ENCODE measurements at places on chromosomes 13 and 19.

GRCh38 chr13:106524108-106524507, 11.4 kb downstream of the EFNB2 start:
- no peak for DNase-seq

DNA sequence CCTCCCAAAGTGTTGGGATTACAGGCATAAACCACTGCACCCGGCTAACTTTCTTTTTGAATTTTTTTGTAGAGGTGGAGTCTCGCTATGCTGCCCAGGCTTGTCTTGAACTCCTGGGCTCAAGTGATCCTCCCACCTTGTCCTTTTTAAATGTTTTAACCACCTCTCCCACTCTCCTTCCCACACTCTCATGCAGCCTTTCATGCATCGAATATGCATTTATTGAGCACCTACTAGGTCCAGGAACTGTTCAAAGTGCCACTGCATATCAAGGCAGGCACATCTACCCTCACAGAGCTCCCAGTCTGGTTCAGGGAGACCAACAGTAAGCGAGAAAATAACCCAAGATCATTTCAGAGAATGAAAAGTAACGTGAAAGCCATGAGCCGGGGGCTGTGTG, 1.2 kb downstream of the TICAM1 start:
- no peak for DNase-seq

GRCh38 chr19:1274081-1274851, 1.1 kb upstream of the FAM174C start:
- DNase-seq, result no peak

GRCh38 chr13:106686163-106686562, 118.2 kb upstream of the ARGLU1 start:
- DNase-seq, result no peak

GRCh38 chr19:20247016-20247683, 80.1 kb downstream of the ZNF486 start:
- DNase-seq, result no peak

GRCh38 chr13:78241278-78241919, 322.8 kb upstream of the EDNRB start:
- no peak for DNase-seq

DNA sequence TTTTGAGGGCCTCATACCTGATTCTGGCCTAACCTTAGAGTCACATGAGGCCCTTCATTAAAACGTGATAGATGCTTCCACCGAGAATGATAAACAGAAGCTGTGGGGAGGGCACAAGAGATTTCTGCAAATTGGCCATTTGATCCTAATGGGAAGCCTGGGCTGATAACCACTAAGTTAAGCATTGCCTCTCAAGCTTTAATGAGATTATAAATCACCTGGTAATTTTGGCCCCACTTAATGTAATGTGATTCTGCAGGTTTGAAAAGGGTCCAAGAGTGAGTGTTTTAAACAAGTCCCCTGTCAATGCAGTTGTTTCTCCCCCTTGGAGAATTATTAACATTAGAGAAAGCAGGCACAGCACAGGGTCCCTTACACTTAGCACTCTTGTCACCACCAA, 42.0 kb downstream of the ZNF486 start:
- no peak for DNase-seq

GRCh38 chr19:15178629-15179308, 22.0 kb downstream of the NOTCH3 start:
- no peak for DNase-seq

GRCh38 chr13:51733374-51734298, 70.3 kb downstream of the DHRS12 start:
- no peak for DNase-seq

GRCh38 chr19:19151418-19151817, 13.1 kb upstream of the TMEM161A start:
- no peak for DNase-seq

DNA sequence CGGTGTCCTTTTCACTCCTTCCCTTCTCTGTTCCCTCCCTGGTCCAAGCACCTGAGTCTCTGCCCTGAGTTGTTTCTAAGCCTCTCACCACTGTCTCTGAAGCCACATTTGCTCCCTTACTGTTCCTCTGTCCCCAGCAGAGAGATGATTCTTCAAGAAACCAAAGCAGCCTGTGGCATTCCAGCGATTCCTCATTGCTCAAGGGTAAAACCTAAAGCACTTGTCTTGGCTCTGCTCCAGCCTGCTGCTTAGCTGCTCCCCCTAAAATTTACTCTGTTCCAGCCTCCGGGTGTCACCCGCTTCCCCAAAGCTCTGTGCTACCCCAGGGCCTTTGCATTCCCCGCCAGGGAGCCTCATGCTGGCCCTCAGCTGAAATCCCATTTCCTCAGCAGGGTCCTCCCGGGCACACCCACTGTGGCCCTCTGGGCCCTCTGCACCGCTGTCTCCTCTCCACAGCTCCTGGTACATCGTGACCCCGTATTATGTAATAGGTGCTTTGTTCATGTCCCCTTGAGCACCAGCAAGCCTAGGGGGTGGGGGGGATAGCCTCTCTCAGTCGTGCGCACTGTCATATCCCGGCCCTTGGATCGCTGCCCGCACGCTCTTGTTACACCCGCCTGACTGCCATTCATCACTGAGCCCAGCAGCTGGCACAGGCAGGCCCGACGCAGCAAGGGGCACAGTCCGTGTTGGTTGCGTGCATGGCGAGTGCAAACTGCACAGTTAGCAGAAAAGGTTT, 15.8 kb downstream of the TECR start:
- no peak for DNase-seq

GRCh38 chr13:28140433-28141125, 2.2 kb downstream of the PAN3 start:
- no peak for DNase-seq

DNA sequence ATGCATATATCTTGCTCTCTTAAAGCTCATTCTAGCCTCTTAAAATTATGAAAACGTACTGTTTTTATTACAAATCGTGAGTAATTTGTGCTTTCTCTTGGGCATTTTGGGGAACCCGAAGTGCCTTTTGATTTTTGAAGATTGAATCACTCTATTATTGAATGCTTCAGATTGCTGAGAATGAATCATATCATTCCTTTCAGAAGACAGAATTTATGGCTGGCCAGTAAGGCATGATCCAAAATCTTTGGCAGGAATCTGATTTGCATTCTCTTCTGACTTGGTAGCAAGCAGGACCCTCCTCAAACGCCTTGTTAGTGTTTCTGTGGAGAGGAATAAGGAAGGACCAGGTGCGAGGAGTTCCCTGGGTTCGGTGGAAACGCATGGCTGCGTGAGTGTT, 49.5 kb downstream of the STARD13 start:
- no peak for DNase-seq

- no peak for DNase-seq
Measured at GRCh38 chr13:33322965-33323668, 37.6 kb upstream of the STARD13 start.

DNA sequence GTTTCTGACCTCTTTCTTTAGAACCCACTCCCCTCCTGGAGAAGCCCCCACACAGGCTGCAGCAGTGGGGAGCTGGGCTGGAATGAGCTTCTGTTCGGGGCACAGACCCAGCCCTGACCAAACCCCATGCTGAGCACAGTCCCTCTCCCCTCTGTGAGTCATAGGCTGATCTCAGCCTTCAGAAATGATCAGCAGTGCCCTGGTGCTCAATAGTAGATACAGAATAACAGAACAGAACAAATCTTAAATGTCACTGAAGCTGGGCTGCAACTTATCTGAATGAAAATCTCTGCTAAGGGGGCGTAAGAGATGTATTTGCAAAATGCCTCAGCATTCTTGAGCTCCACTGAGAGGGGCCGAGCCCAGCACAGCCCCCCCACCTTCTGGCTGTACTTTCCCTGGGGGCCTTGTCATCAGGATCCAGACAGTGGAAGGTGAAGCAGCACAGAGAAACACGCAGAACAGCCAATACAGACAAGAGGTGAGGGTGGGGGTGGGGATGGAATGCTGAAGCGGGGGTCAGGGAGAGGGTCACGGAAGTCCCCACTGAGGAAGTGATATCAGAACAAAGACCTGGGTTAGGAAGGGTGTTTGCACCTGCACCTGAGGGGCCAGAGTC, 9.9 kb downstream of the ZNF665 start:
- no peak for DNase-seq

DNA sequence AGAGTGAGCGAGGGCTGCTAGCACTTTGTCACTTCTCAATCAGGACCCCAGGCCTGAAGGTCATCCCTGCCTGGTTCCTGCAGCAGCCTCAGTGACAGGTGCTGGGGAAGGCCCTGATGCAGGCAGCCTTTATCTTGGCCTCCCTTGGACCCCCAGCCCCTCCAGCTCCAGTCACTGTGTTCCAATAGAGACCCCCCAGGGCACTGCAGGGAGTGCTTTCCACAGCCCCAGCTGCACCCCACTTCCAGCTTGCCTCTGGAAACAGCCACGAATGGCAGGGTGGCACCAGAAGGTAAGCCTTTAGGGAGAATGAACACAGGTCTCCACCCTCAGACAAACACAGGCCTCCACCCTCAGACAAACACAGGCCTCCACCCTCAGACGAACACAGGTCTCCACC, 241.6 kb upstream of the SGCG start:
- no peak for DNase-seq

- no peak for DNase-seq
Measured at GRCh38 chr19:45781214-45782161, 802 bp downstream of the DMPK start.

- DNase-seq, result no peak
Measured at GRCh38 chr13:89568276-89568675, 1779.2 kb upstream of the MIR17HG start.

DNA sequence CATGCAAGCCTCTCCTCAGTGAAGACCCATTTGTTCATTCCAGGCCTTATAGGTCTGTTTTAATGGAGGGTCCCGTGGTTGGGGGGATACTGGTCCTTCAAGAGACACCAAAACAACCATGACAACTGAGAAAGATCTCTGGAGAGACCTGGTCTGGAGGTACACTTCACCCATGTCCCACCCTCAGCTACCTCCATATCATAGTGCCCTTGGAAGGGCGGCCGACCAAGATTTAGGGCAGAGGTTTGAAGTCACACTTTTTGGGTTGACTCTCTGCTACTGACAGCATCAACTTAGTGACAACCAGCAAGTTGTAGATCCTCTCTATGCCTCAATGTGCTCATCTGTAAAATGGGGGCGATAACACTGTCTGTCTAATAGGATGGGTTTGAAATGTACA, 177.3 kb downstream of the TSHZ3 start:
- DNase-seq, result no peak

DNA sequence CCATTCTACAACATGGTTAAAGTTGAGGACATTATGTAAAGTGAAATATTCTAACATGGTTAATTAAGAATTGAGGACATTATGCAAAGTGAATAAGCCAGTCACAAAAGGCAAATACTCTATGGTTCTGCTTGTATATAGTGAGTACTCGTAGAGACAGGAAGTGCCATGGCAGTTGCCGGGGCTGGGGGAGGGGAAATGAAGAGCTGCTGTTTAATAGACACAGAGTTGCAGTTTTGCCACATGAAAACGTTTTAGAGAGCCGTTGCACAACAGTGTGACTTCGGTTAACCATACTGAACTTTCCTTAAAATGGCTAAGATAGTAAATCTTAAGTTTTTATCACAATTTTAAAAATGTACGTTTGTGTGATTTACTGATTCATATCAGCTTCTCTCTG, 176.9 kb downstream of the SHISA2 start:
- peak; percentile 14 for DNase-seq

DNA sequence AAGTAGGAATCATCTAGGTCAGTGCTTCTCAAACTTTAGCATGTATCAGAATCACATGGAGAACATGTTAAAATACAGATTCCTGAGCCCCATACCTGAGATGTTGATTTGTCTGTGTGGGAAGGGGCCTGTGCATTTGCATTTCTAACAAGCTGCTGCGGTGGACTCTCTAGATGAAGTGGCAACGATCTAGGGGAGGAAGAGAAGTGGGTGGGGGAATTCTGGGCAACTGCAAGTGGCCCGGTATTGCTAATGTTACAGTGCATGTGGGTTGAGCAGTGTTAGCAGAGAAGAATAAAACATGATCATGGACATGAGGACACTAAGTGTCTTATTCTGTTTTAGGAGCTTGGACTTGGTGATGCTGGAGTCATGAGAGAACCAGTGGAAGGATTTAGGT, 329.0 kb downstream of the OLFM4 start:
- DNase-seq, result no peak

- DNase-seq, result no peak
Measured at GRCh38 chr13:23462815-23463559, 29.5 kb upstream of the SACS start.

DNA sequence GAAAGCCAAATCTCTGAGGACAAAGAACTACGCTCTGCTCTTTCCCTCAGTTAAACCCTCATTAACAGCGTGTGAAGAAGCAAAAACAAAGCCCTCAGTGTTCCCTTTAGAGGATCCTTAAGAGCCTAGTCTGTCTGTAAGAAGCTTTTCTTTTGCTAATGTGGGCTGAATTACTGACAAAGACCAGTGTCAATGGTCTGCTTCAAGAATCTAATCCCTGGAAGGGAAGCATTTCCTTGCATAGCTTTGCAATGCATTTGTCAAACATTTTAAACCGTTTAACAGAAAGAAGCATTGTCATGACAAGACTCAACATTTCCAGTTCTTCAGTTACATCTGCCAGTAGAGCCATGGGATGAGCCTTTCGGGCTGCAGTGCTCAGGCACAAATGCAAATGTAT, 64.9 kb downstream of the EDNRB start:
- DNase-seq, result no peak

DNA sequence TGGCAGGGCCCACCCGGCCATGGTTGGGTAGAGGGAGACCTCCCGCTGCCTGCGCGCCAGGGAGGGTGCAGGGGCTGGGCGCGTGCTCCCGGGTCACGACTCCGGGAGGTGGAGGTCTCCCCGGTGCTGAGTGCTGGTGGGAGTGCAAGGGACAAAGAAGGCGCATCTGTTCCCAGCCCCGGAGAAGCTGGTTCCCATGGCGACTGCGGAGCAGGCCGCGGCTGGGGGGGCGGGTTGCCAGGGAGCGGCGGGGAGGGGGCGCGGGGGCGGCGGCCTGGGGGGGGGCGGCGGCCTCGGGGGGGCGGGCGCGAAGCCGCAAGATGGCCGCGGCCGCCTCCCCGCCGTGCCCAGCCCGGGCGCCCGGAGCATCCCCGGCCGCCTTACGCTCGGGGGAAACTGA, 1.2 kb downstream of the CBARP start:
- DNase-seq, result no peak

DNA sequence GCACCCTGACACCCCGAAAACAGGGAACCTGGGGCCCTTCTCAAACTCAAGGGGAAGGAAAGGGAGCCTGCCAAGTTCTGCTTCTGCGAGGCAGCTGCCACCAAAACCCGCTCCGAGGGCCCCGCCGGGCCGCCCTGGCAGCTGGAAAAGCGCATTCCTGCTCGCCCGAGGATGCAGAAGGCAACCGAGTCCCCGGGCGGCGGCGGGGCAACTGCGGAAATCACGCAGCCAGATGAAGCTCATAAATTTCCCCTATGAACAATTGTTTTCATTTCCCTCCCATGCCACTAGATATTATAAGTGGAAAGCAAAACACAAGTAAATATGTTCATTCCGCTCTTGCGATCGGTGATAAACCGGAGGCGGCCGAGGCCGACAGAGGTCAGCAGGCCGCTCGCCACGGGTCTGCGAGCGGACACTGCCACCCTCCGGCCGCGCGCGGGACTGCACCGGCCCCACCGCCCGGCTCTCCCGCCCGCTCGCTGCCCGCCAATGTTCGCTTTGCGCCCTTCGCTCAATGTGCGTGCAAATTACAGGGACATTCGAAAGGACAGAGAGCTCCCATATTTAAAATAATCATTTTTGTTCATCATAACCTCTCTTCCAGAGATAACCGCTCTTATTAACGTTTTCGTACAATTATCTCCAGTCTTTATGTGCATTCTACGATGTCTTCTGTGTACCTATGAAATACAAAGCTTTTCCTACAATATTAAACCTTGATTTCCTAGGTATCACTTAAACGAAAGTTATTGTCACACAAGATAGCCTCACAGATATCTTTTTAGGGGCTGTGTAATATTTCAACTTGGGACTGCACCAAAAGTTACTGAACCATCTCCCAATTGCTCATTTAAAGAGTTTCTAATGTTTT, 120.8 kb upstream of the ZNF507 start:
- peak; percentile 47 for DNase-seq

Measured in T-helper 2 cell (primary cell).